ENCODE measurements at places on chromosomes 12 and 14.

- DNase-seq = no peak
Observed at GRCh38 chr12:6235499-6235898, 35.3 kb downstream of the CD9 start.

DNA sequence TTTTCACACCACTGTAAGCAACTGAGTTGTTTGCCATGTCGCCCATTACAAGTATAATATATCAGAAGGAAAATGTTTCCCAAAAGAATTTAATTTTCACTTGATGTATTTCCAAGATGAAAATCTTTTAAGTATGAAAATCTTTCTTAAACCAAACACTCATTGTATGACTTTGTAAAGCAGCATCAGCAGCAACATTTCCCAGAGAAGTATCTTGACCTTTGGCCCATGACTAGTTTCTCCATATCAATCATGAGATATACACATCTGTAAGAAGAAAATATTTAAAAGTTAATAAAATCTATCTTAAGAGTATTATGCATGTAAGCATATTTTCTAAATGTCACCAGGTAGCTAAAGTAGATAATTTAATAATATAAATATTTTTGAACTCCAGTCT, 52.8 kb downstream of the ATP2B1 start:
- no peak for DNase-seq

GRCh38 chr14:89481196-89481595, 64.2 kb upstream of the FOXN3 start:
- DNase-seq = no peak

DNA sequence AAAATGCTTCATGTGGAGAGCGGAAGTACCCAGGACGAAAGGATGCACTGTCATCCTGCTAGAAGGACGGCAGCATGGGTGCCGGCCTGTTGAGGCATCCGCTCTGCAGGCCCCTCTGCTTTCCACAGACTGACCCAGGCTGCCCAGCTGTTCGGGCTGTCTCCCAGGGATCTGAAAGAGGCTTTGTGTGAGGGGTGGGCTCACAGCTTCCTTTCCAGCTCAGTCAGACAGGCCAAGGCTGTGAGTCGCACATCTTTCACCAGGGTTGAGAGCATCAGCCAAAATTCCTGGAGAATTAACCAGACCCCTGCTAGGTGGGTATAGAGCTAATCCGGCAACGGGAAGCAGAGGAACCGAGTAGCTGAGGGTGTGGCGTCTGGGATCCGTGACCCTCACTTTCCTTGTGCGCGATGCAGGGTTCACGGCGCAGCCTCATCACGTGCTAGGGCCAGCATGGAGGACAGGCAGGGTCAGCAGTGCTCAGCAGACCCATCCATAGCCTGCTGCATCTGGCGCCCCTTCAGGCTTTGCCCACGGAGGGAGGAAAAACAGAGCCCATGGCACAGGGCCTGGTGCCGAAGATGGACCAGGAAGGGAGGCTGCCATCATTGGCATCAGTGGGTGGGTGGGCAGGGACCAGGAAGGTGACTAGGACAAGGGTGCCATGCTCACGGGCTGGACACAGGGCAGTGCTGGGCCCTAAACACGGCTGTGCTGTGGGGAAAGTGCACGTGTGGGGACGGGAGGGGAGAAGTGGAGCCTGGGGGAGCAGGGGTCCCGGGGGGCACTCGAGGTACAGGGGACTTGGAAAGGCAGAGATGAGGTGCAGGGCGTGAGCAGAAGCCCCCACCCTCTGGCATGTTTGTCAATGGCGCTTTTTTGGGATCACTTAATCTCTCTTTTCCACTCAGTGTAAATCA, 9.2 kb upstream of the SIVA1 start:
- DNase-seq = no peak

DNA sequence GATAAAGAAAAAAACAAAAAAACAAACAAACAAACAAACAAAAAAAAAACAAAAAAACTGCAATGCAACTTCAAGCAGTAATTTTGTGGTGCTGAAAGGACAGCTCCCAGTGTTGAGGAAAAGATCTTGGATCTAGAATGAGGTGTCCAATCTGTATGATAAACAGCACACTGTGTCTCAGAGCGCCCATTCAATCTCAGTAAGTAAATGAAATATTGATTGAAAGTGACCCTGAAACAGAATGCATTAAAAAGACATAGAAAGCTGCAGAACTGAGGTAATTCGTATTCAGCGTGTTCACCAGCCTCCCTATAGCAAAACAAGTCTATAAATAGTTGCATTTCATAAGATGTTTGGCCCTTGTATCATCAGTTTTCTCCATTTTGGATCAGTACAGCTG, 153.0 kb downstream of the NOVA1 start:
- no peak for DNase-seq

DNA sequence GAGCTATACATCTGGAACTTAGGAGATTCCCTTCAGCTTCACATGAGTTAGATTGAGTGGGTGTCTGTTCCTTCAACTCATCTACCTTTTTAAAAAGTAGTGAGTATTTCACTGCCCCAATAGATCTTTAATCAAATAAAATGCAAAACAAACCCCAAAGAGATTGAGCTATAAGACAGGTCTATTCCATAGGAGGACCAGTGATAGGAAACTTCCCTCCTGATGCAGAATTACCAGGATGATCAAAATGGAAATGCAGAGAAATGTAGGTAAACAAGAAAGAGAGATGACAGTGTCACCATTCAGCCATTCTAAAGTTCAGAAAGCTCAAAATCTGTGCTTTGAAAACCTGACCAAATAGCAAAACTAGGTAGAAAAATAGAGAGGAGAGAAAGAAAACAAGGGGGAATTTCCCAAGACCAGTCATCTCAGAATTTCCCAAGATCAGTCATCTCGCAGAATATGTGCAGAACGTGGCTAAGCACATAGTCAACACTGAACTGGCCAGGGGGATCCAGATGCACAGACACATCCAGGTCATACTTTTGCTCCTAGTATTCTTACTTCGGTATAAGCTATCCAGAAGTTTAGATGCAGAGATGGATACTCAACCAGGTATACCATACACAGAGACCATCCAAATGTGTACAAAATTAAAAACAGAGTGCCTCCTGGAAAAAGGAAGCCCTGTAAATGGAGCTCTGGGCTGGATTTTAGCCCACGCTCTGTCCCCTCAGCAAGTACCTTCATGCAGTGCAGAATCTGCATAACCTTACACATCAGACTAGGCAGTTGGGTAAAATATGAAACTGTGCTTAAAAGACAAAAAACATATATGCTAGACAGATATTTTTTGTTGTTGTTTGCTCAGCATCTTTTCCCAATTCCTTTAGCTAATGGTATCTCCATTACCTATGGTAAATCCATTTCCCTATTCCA, 27.4 kb downstream of the SLC41A2 start:
- no peak for DNase-seq

GRCh38 chr12:41905073-41905758, 239.5 kb downstream of the GXYLT1 start:
- no peak for DNase-seq

GRCh38 chr14:76314521-76315034, 61.4 kb upstream of the ESRRB start:
- DNase-seq = no peak

GRCh38 chr12:89382328-89382727, 30.0 kb upstream of the DUSP6 start:
- no peak for DNase-seq

DNA sequence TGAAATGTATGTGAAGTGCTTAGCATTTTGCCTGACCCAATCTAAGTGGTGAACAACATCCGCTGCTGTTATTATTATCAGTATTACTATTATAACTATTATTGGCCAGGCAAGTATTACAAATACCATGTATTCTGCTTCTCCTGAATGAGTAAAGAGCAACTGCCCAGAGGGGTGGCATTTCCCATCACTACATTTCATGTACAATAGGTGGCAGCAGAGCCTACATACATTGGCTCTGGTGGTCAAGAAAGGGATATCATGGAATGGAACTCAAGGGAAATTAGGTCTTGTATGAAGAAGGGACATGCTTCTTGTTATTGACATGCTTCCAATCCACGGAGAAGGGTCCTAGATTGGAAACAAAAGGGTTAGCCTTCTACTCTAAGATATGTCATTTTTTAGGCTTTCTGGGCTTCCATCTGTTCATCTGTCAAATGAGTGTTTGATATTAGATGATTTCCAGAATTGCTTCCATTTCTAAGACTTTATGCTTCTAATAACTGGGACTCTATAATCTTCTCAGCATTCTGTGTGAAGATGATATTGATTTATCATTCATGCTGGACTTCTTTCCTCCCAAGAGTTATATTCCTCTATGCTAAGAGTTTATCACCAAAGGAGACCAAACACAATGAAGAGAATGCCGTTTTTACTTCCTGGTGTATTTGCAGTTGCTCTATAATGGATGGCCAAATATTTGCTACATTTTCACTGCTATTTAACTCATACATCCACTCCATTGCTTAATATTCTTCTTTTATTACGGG, 239.1 kb downstream of the SSPN start:
- no peak for DNase-seq

DNA sequence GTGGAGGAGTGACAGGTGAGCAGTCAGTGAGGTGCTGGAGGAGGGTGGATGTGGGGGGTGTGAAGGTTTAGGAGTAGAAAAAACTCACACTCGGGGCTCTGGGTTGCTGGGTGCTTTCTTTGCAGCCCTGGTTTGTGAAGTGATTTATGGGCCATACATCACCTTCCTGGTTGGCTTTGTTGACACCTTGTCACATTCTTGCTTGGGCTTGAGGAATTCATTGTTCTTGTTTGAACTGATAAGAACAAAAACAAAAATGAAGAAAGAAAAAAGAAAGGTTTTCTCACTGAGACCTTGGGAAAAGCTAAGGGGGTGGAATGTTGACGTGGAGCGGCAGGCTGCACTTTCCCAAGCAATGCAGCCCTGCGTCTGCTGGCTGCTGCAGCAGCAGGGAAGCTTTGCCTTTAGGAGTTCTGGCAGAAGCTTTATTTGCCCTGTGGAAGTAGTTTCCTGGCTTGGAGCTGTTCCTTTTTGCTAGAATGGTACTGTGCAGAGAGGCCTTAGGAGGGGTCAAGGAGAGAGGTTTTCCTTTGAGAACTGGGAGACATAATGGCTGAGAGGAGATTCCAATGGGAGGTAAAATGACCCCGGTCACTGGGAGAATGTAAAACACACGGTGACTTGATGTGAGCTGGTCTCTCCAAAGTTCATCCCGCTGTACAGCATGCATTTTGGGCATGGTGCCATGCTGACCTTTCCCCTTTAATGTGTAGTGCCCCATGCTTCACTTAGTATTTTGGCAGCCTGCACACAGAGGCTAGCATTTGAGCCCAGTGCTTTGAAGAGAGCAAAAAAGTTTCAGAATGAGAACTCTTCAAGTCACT, 52.8 kb downstream of the HMGA2 start:
- DNase-seq = no peak

DNA sequence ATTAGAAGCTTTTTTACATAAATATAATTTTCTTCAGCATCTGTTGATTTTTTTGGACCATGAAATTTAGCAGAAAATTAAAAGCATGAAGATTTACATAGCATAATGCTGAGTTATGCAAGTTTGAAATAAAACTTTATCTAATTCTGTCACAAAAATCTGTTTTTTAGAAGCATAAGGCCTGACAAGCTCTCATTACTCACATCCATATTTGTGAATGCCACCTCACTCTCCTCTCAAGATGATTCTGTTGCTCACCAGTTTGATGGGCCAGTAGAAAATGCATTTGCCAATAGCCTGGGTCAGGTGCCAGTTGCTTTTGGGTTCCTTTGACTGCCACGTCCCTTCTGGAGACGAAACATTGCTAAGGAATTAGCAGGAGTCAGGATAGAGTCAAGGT, 181.5 kb upstream of the ATP2B1 start:
- DNase-seq = no peak

DNA sequence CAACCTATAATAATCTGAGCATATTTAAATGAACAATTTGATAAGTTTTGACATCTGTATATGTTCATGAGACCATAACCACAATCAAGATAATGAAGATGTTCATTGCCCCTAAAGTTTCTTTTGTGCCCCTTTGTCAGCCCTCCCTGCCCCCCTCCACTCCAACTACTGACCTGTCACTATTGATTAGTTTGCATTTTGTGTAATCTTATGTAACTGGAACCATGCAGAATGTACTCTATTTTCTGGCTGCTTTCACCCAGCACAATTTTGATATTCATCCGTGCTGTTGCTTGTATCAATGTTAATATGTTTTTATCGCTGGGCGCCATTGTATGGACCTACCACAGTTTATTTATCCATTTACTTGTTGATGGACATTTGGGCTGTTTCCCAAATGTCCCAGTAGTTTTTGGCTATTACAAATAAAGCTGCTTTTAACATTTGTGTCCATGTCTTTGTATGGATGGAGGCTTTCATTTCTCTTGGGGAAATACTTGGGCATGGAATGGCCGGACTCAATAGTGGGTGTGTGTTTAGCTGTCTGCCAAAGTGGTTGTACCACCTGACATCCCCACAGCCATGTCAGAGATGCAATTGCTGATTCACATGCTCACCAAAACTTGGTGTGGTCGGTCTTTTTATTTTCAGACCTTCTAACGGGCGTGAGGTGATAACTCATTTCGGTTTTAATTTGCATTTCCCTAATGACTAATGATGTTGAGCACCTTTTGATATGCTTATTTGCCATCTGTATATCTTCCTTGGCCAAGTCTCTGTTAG, 38.9 kb downstream of the EML1 start:
- no peak for DNase-seq

DNA sequence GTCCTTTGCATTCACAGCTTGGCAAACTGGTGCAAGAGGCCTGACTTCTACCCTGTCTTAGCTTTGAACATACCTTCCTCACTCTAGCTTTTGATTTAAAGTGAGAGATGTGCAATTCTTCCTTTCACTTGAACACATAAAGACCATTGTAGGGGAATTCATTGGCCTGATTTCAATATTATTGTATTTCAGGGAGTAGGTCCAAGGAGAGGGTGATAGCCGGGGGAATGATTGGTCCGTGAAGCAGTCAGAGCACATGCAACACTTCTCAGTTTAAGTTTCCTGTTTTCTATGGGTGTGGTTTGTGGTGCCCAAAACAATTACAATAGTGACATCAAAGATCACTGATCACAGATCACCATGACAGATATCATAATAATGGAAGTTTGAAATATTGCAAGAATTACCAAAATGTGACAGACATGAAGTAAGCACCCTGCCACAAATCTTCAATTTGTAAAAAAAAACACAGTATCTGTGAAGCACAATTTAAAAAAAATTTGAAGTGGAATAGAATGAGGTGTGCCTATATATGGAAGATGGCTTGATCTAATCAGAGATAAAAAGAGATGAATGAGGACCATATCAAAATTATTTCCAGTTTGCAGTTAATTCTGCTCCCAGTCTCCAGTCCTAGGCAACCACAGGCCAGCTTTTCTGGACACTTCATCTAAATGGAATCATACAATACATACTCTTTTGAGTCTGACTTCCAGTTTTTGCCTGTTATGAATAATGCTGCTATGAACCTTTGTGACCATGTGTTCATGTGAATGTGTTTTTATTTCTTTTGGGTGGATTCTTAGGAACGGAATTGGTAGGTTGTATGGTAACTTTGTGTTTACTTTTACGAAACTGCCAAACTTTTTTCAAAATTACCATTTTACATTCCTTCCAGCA, 23.2 kb downstream of the BORCS5 start:
- peak; percentile 41 for DNase-seq
